ENCODE measurements at places on chromosomes 1 and 21. TPM values are rescaled to one million over a fixed set of nuclear protein-coding genes. Genes with fewer than 3 reads are reported as not detected.

Gene RNF223
- total RNA-seq, result 0.39 TPM

Gene GRIK3
- not detected for total RNA-seq

Gene AVPR1B
- not detected for total RNA-seq

Gene CD84
- total RNA-seq, result not detected

Gene IFI16
- total RNA-seq, result 4.7 TPM

Gene PEX11B
- 24.2 TPM for total RNA-seq

Gene LYPD8
- total RNA-seq, result not detected

Gene RIPK4
- 13.3 TPM for total RNA-seq

Gene OR2T33
- total RNA-seq, result not detected

Gene SMPDL3B
- total RNA-seq, result 1.1 TPM

Gene DENND2C
- total RNA-seq, result 0.41 TPM

Gene ADAMTS1
- 0.06 TPM for total RNA-seq

Gene SH2D2A
- total RNA-seq, result 5.1 TPM

Gene S100A12
- total RNA-seq, result not detected

Gene RGS1
- total RNA-seq, result not detected

Gene TRIM46
- 1.4 TPM for total RNA-seq

Gene PCSK9
- total RNA-seq, result 4.1 TPM

Data from A549 treated with DMSO at 1 μM for 4 hours (cell line).